ENCODE measurements at places on chromosomes 12 and 14.

GRCh38 chr12:47991106-47992061 is 12.9 kb downstream of the COL2A1 start:
- DNase-seq, result no peak

DNA sequence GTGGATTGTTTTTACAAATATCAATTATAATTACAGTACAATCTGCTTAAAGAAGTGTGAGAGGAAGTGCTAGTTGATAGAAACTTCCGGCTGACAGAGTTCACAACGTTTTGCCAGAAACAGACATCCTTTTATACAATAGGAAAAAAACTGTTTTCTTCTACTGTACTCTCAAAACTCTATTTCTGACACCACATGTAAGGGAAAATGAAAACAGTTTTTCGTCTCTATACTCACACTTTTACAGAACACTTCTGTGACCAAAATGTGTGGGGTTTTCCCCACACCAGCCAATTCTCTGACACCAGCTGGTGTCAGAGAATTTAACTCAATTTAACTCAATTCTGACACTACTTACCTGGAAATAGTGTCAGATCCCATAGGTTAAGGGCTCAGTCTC is 24.2 kb upstream of the HIF1A start:
- no peak for DNase-seq

DNA sequence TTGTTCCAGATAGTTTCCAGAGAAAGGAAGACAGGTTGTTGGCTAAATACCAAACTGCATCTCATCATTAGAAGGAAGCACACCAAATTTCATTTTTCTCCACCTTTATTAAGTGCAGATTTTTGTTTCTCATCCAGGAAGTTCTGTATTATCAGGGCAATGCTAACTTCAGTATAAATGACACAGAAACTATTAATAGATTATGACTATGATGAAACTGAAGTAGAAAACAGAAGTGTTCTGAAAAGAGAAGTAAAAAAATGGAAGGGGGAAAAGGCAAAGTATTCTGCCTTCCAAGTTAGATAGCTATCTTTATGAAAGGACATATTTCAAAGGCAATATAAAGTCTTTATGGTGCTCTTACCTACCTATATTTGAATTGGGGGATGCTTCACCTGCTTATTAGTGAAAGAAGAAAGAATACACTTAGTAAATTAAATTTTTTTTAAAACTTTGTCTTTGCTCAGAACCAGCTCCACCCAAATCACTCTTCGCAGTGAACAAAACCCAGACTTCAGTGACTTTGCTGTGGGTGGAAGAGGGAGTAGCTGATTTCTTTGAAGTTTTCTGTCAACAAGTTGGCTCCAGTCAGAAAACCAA is 223.9 kb downstream of the PTPRO start:
- no peak for DNase-seq

- DNase-seq, result no peak
Measured at GRCh38 chr12:120199595-120200306, 1.2 kb downstream of the RPLP0 start.

- DNase-seq, result no peak
Measured at GRCh38 chr12:19778172-19778571, 338.9 kb downstream of the AEBP2 start.

DNA sequence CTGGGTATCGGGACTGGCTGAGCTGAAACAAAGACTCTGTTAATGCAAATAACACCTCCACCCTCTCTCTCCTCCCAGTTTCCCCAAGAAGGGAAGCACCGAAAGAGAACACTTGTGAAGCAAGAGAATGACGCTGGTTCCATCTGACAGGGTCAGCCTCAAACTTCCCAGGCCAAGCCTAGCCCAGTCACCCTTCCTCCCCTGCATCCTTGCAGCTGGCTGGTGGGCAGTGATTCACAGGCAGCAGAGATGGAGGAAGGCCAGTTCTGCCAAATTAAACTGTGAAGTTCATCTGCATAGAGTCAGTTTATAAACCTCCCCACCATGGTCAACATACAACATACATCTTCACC is 2.8 kb downstream of the LRRC74A start:
- no peak for DNase-seq

DNA sequence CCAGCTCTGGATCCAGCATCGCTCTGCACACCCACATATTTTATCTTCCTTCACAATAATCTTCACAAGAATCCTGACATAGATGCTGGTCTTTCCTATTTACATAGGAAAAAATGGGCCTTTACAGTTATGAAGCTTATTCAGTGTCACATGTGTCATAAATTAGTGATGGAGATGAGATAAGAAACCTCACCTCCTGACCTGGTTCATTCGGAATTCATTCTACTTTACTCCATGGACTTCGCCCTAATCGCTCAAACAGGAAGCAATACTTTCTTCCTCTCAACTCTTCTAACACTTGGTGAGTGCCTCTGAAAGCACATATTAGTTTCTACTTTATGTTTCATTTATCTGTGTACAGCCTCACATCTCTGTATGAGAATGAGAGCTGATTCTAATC is 12.0 kb upstream of the SINHCAF start:
- DNase-seq, result no peak

GRCh38 chr14:67228325-67228984 is 12.8 kb upstream of the PALS1 start:
- DNase-seq, result no peak

- no peak for DNase-seq
Measured at GRCh38 chr12:131826097-131826928, 1.9 kb upstream of the MMP17 start.

DNA sequence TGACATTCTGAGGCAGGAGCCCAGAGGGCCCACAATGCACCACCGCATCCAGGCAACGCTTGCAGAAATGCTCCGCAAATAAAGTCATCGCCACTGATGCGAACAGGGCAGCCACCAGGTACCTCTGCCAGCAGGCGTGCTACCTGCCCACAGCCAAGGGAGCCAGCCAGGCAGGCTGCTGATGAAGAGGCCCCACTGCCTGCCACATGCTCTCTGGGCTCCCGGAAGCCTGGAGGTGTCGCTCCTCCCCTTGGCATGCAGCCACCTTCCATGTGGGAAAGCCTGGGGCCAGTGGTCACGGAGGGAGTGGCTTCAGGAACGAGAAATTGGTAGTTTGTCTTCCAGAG is 14.7 kb downstream of the GPR132 start:
- no peak for DNase-seq

DNA sequence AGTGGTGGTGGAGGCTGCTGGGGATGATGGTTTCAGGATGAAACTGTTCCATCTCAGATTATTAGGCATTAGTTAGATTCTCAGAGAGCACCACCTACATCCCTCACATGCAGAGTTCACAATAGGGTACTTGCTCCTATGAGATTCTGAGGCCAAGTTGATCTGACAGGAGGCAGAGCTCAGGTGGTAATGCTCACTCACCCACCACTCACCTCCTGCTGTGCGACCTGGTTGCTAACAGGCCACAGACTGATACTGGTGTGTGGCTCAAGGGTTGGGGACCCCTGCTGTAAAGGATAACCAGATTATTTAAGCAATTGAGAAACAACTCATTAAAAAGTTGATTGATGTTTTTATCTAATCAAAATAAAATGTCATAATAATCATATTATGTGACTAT is 248.5 kb downstream of the RERGL start:
- DNase-seq, result no peak

DNA sequence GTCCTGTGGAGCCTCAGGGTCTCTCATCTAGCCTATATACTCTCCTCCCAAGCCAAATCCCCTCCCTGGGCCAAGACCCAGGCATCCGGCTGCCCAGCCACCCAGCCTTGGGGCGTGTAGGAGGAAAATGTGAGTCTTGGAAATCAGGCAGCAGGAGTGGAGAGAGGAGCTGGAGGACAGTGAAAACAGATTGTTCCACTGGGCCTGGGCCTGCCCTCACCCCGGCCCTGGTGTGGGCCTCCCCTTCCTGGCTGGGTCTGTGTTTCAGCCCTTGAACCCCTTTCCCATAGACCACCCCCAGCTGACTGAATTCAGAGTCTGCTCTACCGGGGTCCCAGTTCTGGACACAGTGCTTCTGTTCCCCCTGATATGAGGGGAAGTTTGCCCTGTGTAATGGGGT is 6.7 kb downstream of the ITGA5 start:
- no peak for DNase-seq

DNA sequence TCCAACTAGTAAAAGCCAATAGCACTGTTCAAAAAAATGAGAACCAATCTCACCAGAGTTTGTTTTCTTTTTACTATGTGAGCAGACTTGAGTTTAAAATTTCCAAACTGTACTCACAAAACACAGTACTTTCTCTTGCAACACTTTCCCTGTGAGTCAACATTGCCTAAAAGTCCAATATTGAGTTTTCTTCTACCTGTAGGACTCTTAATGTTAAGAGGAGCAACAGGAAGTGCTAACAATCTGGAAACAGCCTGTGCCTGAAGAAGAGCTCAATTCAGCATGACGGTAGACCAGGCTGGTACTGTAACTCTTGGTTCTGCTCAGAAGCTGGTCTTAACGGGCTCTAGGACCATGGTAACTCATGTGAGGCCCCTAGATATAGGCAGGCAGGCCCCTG is 144.3 kb downstream of the MED13L start:
- DNase-seq, result no peak

- DNase-seq, result peak; percentile 81
Measured at GRCh38 chr12:69879007-69879960, 54.3 kb downstream of the MYRFL start.

DNA sequence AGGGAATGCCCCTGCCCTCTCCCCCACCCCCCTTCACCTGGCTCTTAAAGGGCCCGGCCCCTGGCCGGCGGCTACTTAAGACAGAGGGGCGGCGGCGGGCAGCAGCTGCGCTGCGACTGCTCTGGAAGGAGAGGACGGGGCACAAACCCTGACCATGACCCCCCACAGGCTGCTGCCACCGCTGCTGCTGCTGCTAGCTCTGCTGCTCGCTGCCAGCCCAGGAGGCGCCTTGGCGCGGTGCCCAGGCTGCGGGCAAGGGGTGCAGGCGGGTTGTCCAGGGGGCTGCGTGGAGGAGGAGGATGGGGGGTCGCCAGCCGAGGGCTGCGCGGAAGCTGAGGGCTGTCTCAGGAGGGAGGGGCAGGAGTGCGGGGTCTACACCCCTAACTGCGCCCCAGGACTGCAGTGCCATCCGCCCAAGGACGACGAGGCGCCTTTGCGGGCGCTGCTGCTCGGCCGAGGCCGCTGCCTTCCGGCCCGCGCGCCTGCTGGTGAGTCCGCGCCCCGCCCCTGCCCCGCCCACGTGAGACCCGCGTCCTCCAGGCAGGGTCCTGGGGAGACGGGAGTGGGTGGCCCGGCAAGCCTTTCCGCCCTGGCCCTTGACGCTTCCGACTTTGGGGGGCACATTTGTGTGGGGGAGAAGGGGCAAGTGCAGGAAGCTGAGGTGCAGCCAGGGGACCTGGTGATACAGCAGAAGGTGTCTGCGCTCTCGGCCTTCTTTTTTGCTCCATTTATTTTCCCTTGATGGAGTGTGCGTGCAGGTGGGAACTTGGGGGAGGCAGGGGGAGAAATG is at the start of gene IGFBP6:
IGFBP6 (plus strand) TSS at position 104 of the 790 bp plus-strand sequence; CDS start at position 155, 51 bp downstream.
- peak; percentile 62 for DNase-seq

GRCh38 chr12:71556875-71557274 is 106.8 kb downstream of the ZFC3H1 start:
- DNase-seq, result no peak

DNA sequence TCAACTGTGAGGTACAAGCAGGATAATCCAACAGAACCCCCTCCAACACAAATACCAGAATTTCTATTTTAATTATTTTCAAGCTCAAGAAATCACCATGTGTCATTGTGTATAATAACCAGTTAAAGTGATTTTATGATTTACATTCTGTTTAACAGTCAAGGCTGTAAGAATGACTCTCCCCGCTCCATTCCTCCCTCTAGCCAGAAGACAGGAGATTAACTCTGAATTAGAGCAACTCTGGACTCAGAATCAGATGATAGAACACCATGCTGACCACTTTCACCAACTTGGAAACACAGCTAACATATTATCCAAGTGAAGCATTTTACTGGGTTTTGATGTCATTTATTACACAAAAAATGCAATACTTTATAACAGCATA is 71.9 kb downstream of the ATP2B1 start:
- no peak for DNase-seq

DNA sequence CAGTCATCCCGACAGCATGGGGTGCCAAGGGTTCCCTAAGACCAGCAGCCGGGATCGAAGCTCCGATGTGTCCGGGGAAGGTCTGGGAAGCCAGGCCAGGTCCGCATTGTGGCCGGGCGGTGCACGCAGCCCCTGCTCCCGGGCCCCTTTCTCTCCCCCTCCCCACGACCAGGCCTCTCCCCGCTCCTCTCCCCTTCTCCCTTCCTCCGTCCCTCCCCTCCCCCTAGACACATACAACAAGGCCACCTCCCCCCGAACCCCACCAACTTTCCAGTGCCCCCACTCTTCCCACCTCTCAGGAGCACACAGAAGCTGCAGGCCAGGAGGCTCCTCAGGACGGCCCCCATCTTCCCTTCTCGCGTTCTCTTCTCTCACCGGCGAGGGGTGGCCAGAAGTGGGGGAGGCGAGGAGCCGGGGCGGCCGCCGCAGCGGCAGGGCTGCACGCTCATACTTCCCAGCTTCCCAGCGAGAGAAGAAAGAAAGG is 413 bp downstream of the LRP6 start:
- DNase-seq, result no peak

GRCh38 chr14:63727736-63728728 is at the start of gene SGPP1:
TSS of gene SGPP1 (minus strand) at chr14:63728065. CDS start at chr14:63727944, 121 bp downstream.
- peak; percentile 94 for DNase-seq

- no peak for DNase-seq
Measured at GRCh38 chr14:92945544-92945943, 22.6 kb downstream of the CHGA start.

DNA sequence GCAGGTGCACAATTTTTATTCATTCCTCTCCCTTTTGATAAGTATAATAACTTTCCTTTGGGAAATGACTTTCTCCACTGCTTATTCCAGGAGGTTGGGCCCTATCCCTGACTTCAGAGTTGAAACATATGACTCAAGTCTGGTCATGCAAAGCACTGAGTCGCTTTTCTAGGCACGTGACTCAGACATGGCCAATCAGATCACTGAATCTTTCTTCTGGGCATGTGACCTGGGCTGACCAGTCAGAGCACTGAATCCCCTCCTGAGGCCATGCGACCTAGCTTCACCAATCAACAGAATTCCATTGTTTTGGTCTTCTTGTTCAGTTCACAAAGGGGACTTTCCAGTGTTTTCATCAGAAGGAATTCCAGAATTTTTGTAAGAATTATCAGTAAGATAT is 377.1 kb upstream of the KITLG start:
- DNase-seq, result no peak

DNA sequence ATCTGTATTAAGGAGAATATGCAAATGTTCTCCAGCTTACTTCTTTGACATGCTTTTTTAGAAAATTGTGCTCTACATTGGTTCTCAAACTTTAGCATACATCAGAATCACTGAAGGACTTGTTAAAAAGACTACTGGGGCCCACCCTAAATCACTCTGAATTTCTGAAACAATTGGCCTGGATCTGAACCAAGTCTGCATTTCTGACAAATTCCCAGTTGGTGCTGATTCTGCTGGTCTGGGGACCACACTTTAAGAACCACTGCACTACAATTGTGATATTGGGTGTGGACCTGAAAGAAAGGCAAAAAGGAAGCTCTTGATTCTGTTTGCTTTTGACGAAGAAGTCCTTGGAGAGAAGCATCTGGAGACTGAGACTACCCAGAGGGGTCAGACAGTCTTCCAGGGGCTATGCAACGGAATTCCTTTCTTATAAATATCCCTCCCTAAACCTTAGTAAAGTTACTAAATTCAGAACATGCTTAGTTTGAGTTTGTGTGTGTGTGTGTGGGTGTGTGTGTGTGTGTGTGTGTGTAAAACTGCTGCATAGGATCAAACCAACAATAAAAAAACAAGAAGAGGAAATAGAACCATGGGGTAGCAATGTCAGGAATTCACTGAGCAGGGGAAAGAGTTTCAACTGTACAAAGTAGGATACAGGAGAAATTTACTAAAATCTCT is 36.8 kb downstream of the EAPP start:
- no peak for DNase-seq

Data from T47D (cell line).